ENCODE measurements at places on chromosomes 2 and 18.

DNA sequence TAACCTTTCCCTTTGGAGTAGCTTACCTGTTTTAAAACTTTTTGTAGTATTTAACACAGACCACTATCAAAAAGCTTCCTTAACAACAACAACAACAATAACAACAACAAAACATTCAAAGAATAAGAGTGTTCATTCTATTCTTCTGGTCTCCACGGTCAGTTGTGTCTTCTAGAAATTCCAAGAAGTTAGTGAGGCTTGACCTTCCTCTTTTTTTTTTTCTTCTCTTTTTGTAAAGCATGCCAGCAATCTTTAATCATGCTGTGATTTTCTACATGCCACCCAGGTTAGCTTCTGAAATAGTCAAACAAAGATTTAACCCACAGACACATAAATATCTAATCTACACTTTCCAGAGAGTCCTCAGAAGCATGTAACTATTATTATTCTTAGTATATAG is 28.4 kb upstream of the KLHL14 start:
- no peak for DNase-seq

- no peak for DNase-seq
These were observed 52.2 kb upstream of the GALNT13 start for GRCh38 chr2:153819501-153819900.

DNA sequence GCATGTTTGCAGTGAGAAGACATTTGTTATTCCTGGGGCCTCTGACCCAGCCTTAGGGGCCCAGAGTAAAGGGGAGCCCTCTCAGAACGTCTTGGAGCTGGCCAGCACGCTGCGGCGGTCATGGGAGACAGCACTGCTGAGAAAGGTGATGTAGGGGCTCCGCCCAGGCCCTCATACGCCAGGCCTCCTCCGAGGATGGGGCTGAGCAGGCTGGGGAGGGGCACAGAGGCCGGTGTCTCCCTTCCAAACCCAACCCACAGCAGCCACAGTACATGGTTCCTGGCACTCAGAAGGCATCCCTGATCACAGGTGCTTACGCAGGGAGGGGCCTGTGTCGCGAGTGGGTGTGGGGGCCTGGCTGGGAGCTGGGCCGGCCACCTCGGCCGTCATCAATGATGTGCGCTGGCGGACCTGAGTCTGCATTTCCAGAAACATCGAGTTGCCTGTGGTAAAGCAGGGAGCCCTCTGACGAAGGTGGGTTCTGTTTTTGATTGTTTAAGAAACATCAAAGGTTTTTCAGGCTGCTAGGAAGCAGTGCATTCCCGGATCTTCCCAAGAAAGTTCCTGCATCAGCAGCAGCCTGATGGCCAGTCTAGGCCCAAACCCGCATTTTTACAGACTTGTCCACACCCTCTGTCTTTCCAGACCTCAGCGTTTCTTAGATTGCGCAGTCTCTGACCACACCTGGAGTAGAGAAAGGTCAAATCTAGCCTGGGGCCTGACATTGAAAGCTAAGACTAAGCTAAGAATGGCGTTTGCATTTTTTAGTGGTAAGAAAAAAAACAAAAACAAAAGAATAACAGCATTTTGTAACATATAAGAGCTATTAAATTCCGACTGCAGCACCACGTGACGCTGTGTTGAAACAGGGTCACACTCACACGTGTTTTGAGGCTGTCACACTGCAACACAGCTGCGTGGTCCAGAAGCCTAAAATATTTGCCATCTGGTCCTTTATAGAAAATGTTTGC is 51.2 kb upstream of the PXDN start:
- no peak for DNase-seq

- no peak for DNase-seq
These were observed 644 bp upstream of the QPCT start for GRCh38 chr2:37343537-37344434.

DNA sequence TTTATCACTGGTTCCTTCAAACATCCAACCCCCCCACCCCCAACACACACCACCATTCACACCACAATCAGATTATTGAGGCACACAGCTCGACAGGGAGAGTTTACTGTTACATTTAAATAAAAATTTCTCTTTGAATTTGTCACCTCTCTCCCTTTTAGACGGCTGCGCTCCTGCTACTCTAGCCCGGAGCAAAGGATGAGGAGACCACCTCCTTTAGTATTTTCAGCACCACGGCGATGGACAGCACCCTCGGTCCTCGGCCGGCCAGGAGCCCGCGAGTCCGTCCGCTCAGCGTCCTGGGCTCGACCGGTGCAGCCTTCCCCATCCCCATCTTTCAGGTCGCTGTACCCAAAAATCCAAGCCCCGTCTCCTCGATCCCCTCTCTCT is 892 bp downstream of the CELF4 start:
- no peak for DNase-seq

GRCh38 chr2:39741871-39742270 is 37.2 kb downstream of the THUMPD2 start:
- no peak for DNase-seq

- no peak for DNase-seq
These were observed 201.2 kb downstream of the SLC4A10 start for GRCh38 chr2:161825429-161825828.

DNA sequence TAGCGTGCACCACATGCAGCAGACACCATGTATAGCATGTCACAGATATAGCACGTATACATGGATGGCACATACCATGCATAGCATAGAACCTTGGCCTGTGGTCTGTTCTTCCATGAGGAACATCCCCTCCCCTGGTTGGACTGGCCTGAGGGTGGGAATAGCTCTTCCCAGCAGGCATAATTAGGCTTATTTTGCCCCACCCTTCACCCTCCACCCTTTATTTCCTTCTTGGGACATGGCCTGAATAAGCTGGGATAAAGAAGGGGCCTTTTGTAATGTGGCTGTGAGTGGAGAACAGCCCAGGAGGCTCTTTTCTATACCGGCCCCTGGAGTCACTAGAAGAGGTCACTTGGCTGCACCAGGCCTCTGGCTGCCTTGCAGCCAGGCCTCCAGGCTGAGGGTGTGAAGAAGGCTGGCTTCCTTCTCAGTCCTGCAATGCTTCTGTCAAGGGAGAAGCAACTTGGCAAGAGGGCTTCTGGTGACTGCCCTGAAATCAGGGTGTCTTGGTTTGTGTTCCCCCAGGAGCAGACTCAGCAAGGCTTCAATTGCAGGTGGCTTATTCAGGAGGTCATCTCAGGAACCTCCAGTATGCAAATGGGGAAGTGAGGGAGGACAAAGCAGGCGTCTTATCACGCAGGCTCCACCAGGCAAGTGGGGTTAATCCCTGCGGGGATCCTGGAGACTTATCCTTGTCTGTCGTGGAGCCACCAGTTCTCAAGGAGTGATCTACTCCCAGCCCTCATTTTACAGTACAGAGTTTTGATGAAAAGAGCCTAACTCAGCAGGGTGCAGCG is 68.2 kb downstream of the HS6ST1 start:
- DNase-seq, result no peak

DNA sequence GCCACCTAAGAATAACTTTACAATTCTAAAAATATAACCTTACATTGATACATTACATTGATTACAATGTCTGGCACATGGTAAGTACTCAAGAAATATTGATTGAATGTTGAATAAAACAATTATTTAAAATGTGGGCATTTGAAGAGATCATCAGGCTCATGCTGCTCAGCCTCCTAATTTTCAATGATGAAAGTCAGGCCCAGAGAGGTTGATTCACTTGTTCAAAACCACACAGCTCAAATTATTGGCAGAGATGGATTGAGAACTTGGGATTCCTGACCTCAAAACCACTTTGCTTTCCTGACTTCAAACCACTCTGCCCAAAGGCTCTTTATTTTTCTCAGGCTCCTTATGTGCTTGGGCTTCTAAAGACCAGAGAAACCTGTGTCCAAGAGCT is 34.7 kb downstream of the ANKRD29 start:
- no peak for DNase-seq

DNA sequence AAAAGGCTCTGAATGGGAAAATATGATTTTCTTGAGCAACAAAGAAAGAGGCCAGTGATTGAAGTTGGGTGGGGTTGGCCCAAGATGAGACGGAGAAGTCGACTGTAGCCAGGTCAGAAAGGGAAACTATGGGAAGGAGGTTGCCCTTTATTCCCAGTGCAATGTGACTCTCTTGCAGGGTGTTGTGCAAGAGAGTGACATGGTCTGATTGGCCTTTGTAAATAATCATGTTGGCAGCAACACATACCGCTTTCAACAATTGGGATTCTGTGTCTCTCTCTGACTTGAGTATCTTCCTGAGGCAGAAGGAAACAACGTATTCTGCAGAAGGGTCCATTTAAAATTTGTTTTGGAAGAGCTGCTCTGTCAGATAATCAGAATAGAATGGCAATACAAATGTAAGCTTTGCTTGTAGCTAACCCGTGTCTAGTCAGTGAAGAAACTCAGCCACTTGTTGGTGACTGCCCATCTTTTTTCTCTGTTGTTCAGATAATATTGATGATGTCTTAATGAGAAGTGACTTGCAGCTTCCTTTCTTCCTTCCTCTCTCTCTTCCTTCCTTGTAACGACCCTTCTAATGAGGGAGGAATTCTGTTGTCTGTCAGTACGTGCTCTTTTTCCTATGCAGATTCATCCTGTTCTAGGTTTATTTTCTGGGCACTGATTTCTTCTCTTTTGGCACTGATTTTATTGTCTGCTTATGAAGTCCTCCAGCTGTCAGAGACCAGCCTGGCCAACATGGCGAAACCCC is 311.0 kb upstream of the FAM98A start:
- DNase-seq, result no peak

- DNase-seq, result no peak
These were observed 62.6 kb upstream of the KCNE4 start for GRCh38 chr2:222989431-222989830.

Measured in lower leg skin (tissue), 4 donors.